H9 (cell line): ENCODE measurements at places on chromosomes 16 and 17. TPM values are rescaled to one million over a fixed set of nuclear protein-coding genes. Genes with fewer than 3 reads are reported as not detected.

DNA sequence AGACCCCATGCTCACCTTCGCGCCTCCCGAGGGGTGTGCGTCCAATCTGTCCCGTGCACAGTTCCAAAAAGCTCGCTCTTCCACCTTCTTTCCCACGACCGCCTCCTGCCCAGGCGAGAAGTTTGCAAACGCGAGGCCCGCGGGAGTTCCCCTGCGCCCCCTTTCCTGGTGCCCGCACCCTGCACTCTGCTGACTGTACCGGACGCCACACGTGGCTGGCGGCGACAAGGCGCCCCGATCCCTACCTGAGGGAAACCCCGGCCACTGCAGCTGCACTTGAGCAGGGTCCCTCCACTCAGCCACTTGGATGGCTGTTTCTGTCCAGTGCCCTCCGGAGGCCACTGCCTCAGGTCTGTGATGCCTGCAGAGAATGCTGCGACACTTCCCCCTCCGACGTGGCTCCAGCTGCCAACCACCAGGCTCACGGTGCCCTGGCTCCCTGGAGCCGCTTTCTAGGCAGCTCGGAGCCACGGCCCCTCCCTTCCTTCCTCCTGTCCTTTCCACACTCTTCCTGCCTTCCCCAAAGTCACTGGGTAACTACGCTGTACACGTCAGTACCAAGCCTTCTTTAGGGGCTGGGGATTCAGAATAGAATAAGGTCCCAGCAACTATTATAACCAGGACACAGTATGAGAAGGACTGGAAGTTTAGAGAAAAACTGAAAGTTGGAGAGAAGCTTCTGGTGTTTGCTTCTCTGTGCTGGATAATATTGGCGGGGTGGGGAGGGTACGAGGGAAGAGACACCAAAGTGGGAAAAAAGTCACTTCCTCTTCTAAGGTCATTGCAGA is at the start of gene MLKL:
TSS of gene MLKL (minus strand) at position 425 of the 788 bp plus-strand sequence. CDS start 5,105 bp downstream, outside the sequence.
- DNase-seq = peak; percentile 54
- no peaks in the 10 kb centered on the region for H3K4me1 ChIP-seq
- H3K4me3 ChIP-seq = peak within 1 kb of the TSS; percentile 77
- no peaks in the 10 kb centered on the region for H3K36me3 ChIP-seq

DNA sequence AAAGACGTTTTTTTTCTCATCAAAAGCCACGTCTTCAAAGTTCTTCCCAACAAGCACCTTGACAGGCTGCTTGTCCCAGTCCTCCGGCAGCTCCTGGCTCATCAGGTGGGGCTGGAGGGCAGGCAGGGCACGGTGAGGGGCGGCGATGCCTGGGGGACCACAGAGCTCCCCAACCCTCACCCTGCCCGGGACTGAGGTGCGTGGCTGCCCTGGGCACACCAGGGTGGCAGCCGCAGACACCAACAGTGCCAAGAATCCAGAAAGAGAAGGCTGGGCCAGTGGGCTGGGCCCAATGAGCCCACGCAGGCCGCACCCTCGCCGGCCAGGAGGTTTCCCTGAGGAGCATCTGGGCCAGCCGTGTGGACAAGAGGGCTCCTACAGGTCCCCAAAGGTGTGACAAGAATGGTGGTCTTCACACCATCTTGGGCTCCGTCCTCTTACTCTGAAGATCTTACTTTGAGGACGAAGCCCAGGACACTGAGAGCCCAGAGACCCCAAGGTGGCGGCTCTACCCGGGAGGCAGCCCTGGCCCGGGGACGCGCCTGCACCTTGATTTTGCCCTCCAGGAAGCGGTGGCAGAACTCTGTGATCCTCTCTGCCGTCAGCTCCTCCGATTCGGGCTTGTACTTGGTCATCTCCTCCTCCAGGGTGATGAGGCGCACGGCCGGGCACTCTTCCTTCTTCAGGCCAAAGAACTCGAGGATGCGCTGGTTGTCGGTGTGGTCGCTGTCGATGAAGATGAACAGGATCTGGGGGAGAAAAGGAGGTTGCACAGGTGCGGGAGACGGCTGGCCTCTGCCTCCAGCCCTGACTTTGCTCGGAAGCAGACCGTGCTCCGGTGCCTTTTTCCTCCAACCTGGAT is 11.3 kb upstream of the PPP1R27 start:
- H3K27me3 ChIP-seq = no peaks in the 10 kb centered on the region
- DNase-seq = no peak
- H3K4me1 ChIP-seq = no peaks in the 10 kb centered on the region
- H3K27ac ChIP-seq = no peak overlapping the region
- no peak overlapping the region for H3K4me3 ChIP-seq
- peaks cover 61% of the 10 kb centered on the region for H3K36me3 ChIP-seq

MPV17L gene
- total RNA-seq = 5.6 and 6.4 TPM in 2 replicates

TMC7 gene
- 4.3 and 4.8 TPM in 2 replicates for total RNA-seq

CSH1 gene
- not detected in 2 replicates for total RNA-seq
